Lung (tissue), 17 donors: ENCODE measurements at places on chromosomes 2 and 18. TPM values are rescaled to one million over a fixed set of nuclear protein-coding genes. Genes with fewer than 3 reads are reported as not detected.

Gene PJVK
- 5.0 TPM for total RNA-seq

Gene ZBTB7C
- total RNA-seq: 10.9 TPM

Gene CREG2
- not detected for total RNA-seq

Gene RAD51AP2
- total RNA-seq: not detected

Gene LYPD6B
- 3.2 TPM for total RNA-seq

Gene SCN3A
- total RNA-seq: 0.71 TPM

Gene CASP8
- total RNA-seq: 32.3 TPM

Gene TRIP12
- total RNA-seq: 358 TPM

Gene MPP4
- not detected for total RNA-seq

DNA sequence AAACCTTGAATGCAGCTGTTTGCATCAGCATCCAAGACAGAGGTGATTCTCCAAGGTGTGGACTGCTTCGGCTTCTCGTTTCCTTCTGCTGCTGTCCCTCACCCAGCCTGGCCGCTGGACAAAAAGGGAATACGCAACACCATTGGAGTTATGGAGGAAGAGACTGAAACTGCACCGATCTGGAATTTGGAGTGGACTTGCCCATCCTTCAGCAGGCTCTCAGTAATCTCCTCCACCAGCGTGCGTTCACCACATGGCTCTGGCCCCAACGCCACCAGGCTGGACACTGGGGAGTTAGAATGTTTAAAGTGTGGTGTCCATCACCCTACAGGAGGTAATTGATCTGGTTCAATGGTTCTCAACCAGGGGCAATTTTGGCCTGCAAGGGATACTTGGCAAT lies 41.4 kb upstream of the ID2 start:
- H3K27me3 ChIP-seq: no peaks in the 10 kb centered on the region
- H3K27ac ChIP-seq: no peak overlapping the region
- H3K4me1 ChIP-seq: peaks cover 2% of the 10 kb centered on the region
- no peak for DNase-seq
- H3K4me3 ChIP-seq: no peak overlapping the region

- H3K4me1 ChIP-seq: no peaks in the 10 kb centered on the region
- no peak overlapping the region for H3K27ac ChIP-seq
- H3K27me3 ChIP-seq: no peaks in the 10 kb centered on the region
- no peak overlapping the region for H3K4me3 ChIP-seq
- no peaks in the 10 kb centered on the region for H3K36me3 ChIP-seq
These were observed 270.5 kb upstream of the NCKAP5 start for GRCh38 chr2:133838642-133839365.

DNA sequence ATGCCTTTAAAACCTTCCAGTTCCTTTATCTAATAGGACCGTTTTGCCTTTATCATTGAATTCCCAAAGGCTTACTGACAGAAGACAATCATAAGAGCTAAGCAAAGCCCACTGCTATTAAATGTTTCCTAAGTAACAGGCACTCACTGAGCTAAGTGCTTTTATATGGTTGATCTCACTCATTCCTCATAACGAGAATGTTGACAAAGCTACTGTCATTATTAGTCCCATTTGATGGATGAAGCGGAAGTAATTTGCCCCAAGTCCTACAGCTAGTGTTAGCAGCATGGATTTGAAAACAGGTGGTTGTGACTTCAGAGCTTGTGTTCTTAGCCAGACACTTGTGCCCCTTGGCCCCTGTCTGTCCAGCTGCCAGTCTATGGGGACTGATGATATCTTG lies 134.8 kb upstream of the SERPINE2 start:
- H3K27ac ChIP-seq: no peak overlapping the region
- no peaks in the 10 kb centered on the region for H3K4me1 ChIP-seq
- no peaks in the 10 kb centered on the region for H3K36me3 ChIP-seq
- H3K27me3 ChIP-seq: no peaks in the 10 kb centered on the region
- H3K4me3 ChIP-seq: no peak overlapping the region
- no peak for DNase-seq

DNA sequence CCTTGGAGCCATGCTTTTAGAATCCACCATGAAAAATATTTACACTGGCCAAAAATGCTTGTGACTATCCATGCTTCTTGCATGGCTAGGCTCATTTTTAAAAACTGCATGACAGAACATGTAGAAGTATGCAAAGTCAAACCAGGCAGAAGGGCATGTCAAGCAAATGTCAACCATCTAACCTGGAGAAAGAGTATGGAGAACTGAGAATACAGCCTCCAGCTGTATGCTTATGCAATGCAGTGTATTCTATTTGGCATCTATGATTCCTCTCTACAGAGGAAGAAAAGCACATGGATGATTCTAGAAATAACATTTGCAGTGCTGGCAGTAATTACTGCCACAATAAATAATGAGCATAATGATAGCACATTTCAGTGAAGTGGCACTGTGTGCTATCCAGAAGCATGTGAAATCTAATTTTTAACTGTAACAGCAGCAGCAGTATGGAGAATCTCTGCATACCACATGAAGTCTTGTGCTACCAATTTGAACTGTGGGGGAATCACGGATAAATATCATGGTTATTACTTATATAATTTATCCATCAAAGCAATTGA lies 87.3 kb upstream of the CCDC141 start:
- no peaks in the 10 kb centered on the region for H3K27me3 ChIP-seq
- H3K4me1 ChIP-seq: peaks cover 3% of the 10 kb centered on the region
- no peak for DNase-seq
- H3K36me3 ChIP-seq: peaks cover 24% of the 10 kb centered on the region

GRCh38 chr2:158598862-158599517 lies 142.2 kb downstream of the PKP4 start:
- no peaks in the 10 kb centered on the region for H3K27me3 ChIP-seq
- no peaks in the 10 kb centered on the region for H3K36me3 ChIP-seq
- no peak overlapping the region for H3K27ac ChIP-seq
- peaks cover 4% of the 10 kb centered on the region for H3K4me1 ChIP-seq

DNA sequence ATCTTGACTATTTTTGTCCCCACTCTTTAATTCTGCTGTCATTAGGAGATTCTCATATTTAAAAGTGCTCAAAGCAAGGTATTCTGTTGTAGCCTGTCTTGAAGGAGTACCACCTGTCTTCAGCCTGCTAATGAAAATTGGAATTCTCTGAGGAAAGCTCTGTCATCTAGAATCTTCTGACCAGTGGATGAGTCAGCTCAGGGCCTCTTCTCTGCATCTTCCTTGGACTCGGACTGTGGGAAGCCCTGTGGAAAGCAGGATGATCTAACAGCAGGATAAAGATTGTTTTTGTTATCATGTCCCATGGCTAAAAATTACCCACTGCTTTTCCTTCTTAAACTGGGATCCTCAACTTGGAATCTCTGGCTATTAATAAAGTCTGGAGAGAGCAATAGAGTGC lies 18.7 kb upstream of the TMEM200C start:
- DNase-seq: no peak
- H3K27me3 ChIP-seq: no peaks in the 10 kb centered on the region
- H3K4me1 ChIP-seq: peaks cover 2% of the 10 kb centered on the region
- no peak overlapping the region for H3K27ac ChIP-seq
- H3K36me3 ChIP-seq: no peaks in the 10 kb centered on the region

- H3K4me3 ChIP-seq: no peak overlapping the region
- H3K27me3 ChIP-seq: peaks cover 8% of the 10 kb centered on the region
- H3K36me3 ChIP-seq: no peaks in the 10 kb centered on the region
These were observed 14.6 kb downstream of the G6PC2 start for GRCh38 chr2:168915441-168916330.

GRCh38 chr2:32746669-32747068 lies 118.8 kb downstream of the TTC27 start:
- no peak overlapping the region for H3K27ac ChIP-seq
- no peaks in the 10 kb centered on the region for H3K4me1 ChIP-seq
- H3K27me3 ChIP-seq: no peaks in the 10 kb centered on the region
- peaks cover 2% of the 10 kb centered on the region for H3K36me3 ChIP-seq
- no peak for DNase-seq
- no peak overlapping the region for H3K4me3 ChIP-seq

GRCh38 chr18:74745633-74746403 lies 148.1 kb downstream of the ZNF407 start:
- no peak overlapping the region for H3K27ac ChIP-seq
- peaks cover 3% of the 10 kb centered on the region for H3K4me1 ChIP-seq
- H3K4me3 ChIP-seq: no peak overlapping the region
- no peaks in the 10 kb centered on the region for H3K36me3 ChIP-seq
- no peak for DNase-seq
